ENCODE measurements at places on chromosomes 2 and 18.

GRCh38 chr2:216905649-216906329 lies 45.9 kb upstream of the TNP1 start:
- DNase-seq = no peak

- no peak for DNase-seq
Observed at GRCh38 chr18:49560624-49561288, 1.1 kb upstream of the LIPG start.

GRCh38 chr18:74638210-74638609 lies 40.5 kb downstream of the ZNF407 start:
- DNase-seq = no peak

- DNase-seq = no peak
Observed at GRCh38 chr2:196565106-196565765, 74.3 kb upstream of the CCDC150 start.

DNA sequence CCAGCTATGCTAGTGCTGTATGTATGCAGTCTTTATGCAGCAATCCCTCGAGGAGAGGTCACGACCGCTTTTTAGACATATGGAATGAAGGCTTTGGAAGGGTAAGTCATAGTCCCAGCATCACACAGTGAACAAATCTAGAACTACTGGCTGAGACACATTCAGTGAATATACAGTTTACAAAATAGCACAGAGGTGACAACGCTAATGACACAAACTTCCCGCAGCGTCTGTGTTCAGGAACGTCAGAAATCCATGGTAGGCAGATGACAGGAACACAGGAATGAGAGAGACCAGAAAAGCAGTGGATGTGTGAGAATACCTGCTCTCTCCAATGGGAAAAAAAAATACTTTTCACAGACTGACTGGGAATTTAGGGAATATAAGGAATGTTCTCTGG lies 29.6 kb downstream of the CABYR start:
- DNase-seq = no peak

GRCh38 chr2:220601674-220602073 lies 970.4 kb downstream of the EPHA4 start:
- DNase-seq = no peak

DNA sequence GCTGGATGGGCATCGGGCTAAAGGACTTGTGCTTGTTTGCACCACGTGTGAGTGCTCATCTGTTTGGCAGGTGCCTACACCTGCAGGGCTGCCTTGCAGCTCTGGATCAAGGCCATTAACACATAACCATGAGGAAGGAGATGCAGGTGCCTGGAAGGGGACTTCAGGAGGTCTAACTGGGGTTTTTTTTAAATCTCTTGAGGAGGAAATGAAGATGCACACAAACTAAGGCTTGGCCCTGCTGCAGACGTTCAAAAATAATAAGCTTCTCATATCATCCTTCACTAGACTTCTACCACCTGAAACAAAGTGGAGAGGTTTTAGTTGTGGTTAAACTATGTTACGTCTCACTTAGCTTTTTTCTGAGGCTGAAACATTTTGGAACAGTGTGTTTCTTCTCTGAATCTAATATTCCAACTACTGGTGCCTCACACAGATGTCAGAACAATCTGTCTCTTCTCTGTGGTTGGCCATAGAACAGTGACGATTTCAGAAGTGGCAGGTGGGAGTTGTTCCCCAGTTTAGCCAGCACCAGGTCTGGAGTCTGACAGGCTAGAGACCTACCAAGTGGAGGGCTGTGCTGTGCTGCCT lies 36.5 kb downstream of the BCL2L11 start:
- no peak for DNase-seq
